ENCODE measurements at places on chromosomes 2 and 18.

GRCh38 chr18:76679945-76680344 lies 142.4 kb upstream of the ZNF236 start:
- DNase-seq = no peak

DNA sequence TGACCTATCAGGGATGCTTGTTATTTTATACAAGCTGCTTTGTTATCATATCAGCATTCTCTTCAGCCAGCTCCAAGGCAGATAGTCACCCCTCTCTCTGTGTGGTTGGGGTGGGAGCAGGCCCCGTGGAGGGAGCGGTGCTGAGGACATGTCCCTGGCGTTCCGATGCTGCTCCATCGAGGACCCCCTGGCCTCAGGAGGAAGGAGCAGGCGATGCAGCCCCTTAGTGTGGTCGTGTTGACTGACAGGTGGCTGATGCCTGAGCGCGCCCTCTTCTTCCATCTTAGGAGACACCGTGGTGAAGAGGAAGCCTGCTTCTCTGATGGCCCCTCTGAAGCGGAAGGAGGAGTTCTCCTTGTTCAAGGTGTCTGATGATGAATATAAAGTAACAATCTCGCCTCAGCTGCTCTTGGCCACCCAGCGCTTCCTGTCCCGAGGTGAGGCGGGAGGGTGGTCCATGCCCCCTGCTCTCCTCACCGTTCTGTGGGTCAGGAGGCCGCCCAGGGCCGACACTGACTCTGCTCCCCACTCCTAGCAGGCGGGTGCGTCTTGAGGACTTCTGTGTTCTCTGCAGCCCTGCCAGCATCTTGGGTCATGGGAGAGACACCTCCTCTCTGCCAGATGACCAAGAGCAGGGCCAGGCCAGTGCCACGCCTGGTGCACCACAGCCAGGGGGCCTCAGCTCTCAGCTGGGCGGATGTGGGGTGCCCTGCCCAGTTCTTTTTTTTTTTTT lies 10.6 kb downstream of the CNNM3 start:
- no peak for DNase-seq

DNA sequence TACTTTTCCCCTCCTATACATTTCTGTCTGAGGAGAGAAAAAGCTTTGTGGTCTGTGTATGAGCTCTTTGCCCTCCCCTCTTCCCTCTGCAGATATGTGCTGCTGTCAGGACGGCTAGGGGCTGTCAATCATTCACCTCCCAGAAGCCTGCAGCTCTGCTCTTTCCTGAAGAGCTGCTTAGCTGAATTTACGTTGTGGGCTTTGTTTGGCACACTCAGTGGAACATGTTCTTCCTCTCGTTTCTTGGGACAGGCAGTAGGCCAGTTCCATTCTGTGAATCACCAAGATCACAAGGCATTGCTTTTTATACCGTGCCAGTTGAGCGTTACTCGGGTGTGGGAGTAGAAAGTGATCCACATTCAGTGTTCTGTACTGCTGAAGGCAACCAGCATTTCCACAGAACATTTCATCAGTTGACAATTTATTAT lies 136.7 kb downstream of the LAMA3 start:
- DNase-seq = no peak

DNA sequence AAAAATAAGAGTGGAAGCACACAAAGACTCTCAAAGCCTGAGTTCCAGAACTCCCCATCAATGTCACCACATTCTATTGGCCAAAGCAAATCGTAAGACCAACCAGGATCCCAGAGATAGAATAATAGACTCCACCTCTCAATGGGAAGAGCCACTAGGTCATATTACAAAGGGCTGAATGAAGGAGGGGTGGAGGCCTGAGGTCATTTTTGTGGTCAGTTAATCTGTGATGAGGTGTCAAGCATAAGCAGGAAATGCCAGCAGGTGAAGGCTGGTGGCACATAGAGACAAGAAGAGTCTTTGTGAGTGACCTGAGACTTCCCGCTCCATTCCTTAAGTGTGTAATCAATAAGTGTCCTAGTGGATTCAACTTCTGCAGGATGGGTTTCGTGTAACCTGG lies 144.3 kb downstream of the TFCP2L1 start:
- no peak for DNase-seq

DNA sequence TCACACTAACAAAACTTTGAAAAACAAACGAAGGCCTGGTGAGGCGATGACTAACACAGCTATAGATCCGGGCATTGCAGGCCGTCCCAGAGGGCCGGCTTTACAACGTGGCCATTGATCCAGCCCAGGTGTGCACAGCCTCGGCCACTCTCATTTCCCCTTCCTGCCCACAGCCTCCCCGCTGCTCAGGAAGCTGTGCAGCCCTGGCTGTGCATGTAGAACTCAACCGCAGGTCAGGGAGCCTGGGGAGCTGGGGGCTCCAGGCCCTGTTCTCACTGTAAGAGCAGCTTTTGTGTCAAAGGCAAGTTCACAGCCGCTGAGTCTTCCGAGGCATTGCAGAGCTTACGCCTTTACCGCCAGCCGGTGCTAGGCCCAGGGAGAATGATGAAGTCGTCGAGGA lies 87.2 kb downstream of the LONRF2 start:
- DNase-seq = no peak

DNA sequence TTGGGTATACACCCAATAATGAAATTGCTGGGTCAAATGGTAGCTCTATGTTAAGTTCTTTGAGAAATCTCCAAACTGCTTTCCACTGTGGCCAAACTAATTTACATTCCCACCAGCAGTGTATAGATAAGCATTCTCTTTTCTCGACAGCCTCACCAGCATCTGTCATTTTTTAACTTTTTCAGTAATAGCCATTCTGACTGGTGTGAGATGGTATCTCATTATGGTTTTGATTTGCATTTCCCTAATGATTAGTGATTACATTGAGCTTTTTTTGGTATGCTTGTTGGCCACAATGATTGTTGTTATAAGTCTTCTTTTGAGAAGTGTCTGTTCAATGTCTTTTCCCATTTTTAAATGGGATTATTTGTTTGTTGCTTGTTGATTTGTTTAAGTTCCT lies 50.4 kb upstream of the EPAS1 start:
- no peak for DNase-seq

- DNase-seq = no peak
Measured at GRCh38 chr2:22907330-22907729, 477.6 kb upstream of the KLHL29 start.

GRCh38 chr2:26886736-26887135 lies 38.8 kb downstream of the DPYSL5 start:
- DNase-seq = no peak

DNA sequence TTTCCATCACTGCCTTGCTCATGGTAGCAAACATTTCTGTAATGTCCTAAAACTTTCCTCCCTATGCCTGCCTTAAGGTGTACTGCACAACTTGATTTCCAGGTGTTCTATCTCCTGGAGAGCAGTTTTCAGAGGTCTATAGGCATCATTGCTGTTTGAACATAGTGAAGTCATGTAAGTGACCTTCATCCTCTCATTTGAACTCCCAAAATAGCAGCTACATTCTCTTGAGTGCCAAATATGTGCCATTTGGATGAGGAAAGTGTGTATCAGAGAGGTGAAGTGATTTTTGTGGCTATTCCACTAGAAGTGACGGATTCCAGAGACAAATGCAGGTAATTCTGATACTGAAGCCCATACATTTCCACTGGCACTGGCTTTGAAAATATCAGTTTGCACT lies 3.4 kb downstream of the PPP1R1C start:
- DNase-seq = no peak

GRCh38 chr18:35971661-35972196 lies 750 bp upstream of the RMP24 start:
- DNase-seq = no peak

DNA sequence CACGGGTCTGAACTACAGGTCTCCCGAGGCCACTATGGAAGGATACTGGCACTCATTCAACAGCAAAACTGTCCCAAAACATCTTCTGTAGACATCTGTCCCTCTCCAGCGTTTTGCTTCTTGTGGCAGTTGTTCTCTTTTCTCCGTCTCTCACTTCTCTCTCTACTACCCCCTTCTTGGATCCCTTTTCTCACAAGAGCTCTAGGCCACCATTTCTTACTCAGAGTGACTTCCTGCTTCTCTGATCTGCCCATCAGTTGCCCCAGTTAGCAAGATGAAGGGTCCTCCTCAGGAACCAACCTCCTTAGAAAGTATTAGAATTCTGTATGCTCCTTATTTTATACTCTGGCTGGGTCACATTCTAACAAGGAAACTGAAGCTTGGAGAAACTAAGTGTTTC lies 32.6 kb downstream of the BCL2 start:
- no peak for DNase-seq

DNA sequence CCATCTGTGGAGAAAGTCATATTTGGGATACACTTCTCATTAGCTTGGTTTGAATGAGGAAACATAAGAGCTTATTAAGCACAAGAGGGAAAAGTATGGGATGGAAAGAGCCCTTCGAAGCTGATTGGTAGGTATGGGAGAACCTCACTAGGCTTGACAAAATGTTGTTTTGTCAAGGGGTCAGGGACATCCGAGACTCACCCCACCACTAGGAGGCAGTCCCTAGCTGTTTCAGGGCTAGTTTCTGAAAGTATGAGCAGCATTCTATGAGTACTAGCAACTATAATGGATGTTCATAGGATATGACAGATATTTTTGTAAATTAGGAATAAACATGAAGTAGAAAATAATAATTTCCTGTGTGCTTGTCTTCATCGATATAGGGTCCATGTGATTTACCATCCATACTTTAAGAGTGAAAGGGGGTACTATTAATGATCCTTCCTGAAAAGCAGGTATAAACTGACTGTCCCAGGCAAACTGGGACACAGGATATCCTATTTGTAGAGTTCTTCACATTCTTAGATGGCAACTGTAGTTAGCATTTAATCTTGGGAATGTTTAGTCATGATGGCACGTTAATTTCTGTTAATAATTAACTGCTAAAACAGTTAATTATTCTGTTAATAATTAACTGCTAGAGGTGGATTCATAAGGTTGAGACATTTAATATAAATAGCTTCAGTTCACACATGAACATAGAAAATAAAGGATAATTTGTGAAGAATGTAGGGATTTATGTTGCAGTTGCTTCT lies 28.4 kb downstream of the OTX1 start:
- DNase-seq = no peak

DNA sequence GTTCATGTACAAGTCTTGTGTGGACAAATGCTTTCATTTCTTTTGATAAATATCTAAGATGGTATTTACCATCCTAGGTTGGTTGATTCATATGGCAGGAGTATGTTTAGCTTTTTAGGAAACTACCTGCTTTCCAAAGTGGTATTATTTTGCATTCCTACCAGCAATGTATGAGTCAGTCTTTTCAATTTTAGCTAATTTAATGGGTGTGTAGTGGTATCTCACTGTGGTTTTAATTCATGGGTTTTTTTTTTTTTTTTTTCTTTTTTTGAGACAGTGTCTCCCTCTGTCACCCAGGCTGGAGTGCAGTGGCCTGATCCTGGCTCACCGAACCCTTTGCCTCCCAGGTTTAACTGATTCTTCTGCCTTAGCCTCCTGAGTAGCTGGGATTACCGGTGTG lies 4.2 kb downstream of the ZNF512 start:
- no peak for DNase-seq

- no peak for DNase-seq
Measured at GRCh38 chr2:22697054-22697788, 687.8 kb upstream of the KLHL29 start.

GRCh38 chr2:25421289-25421688 lies 79.6 kb upstream of the DNMT3A start:
- DNase-seq = no peak

DNA sequence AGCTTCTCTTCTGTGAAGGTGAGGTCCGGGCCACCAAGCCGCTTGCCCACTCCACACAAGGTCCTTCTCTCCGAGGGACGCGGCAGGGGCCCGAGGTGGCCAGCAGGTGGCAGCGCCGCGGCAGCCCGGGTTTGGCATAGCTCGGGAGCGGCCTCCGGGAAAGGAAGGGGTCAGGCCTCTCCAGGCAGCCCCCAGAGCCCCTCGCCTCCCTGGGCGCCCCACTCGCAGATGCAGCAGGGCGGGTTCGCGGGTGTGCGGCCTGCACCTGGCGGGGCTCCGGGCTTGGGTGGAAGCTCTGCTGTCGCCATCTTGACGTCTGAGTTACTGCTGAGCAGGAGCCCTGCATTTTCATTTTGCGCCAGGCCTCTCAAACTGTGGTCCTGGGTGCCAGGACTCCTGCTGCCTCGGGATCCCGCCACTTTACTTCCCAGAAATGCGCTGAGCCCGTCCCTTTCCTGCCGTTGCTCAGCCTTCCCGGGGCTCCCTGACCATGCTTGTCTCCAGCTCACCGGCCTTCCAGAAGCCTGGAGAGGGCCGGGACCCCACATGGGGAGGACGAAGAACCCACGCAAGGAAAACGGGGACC lies 18.6 kb upstream of the NCL start:
- peak; percentile 62 for DNase-seq

GRCh38 chr2:68800517-68800916 lies 65.9 kb downstream of the ARHGAP25 start:
- DNase-seq = no peak

- DNase-seq = peak; percentile 5
Measured at GRCh38 chr2:46776687-46777327, 138.8 kb downstream of the MCFD2 start.

GRCh38 chr2:163467251-163467630 lies 268.6 kb downstream of the FIGN start:
- DNase-seq = no peak

GRCh38 chr2:177689623-177690022 lies 297.1 kb downstream of the AGPS start:
- DNase-seq = no peak

GRCh38 chr2:172013396-172013795 lies 13.6 kb downstream of the METAP1D start:
- no peak for DNase-seq

GRCh38 chr2:32064021-32064601 lies 755 bp downstream of the SPAST start:
- DNase-seq = peak; percentile 4

DNA sequence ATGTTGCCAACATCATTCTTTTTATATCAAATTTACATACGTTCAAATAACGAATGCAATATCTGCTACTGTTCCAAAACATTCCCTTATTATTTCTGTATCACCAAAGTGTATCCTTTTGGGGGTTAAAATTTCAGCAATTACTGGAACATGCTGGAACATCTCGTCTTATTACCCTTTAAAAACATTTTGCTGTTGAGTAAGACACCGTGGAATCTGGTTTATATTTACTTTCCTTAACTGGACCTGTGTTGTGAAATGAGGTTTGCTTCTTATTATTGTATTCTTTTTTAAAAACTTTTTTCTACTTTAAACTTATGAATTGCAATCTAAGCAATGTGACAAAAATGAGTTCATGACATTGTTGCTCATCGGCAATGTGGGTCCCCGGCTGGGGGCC lies 87.4 kb upstream of the PTPRM start:
- no peak for DNase-seq

Data from activated T-helper 9 cell treated with anti-CD3 and anti-CD28 coated beads, Interleukin-2, amount 50 U/mL, for 16 hours (primary cell).